CD4-positive, alpha-beta T cell treated with Interleukin-4 for 4 hours (primary cell): ENCODE measurements at places on chromosomes 7 and 10.

DNA sequence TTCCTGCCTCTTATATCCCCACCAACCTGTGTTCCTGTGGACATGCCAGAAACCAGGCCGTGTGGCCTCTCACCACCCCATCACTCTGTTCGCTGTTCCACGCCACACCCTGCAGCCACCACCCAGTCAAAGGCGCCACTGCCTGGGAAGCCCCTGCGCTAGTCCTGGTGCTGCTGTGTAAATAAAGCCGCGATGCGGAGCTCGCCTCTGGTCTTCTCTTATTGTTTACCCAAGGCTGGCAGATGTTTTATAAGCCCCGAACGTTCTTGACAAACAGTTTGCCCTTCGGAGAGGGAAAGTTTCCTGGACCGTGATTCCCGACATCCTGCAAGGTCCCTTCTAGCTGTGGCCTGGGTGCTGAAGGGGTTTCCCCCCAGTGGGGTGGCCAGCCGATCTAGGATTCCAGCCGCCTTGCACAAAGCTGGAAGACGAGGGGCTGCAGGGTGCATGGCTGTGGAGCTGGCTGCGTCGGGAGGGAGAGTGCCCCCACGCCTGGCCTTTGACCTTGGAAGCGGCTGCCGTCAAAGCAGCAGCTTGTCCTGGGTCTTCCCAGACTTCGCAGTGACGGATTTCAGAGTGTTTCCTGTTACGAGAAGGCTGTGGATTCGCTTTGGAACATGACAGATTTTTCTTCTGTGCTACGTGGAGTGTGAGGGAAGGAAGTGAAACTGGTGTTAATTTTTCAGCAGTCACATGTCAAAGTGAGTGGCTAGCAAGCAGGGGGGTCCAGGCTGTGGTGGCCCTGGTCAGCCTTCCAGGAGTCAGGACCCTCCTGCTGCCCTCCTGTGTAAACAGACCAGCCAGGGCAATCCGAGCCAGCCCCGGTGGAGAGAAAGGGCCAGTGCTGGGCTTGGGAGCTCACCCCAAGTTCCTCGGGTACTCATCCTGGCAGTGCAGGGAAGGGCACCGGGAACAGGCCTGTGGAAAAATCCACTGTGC, 61.6 kb downstream of the LHPP start:
- DNase-seq: no peak

- DNase-seq: no peak
Measured at GRCh38 chr10:70776455-70777005, 8.6 kb downstream of the TBATA start.

DNA sequence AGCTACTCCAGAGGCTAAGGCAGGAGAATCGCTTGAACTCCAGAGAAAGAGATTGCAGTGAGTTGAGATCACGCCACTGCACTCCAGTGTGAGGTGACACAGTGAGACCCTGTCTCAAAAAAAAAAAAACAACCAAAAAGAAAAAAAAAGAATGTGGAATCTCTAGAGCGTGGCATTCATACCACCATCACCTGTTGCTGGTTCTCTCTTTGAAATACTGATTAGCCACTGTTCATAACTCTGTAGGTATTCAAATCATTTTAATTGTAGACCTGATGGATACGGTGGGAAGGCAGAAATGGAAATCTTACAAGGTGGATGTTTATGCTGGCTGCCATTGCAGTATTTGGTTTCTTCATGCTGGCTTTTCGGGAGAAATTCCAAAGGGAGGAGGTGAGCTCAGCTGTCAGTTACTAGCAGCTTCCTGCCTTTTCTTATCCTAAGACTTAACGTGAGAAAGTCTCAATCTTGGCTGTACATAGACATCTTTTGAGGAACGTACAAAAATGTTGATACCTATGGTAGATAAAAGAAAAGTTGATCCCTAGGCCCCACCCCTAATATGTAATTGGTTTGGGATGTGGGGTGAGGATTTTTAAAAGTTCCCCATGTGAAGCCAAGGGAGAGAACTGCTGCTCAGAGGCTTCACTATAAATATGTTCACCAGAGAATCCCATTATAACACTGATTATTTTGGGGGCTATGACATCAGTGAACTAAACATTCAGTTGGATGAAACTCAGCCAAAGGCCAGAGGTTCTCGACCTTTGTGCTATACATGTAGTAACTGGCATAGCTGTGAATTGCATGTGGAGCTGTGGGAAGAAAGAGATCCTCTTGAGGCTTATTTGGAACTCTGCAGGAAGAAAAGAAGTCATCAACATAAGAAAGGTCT, 26.9 kb upstream of the MKLN1 start:
- no peak for DNase-seq

DNA sequence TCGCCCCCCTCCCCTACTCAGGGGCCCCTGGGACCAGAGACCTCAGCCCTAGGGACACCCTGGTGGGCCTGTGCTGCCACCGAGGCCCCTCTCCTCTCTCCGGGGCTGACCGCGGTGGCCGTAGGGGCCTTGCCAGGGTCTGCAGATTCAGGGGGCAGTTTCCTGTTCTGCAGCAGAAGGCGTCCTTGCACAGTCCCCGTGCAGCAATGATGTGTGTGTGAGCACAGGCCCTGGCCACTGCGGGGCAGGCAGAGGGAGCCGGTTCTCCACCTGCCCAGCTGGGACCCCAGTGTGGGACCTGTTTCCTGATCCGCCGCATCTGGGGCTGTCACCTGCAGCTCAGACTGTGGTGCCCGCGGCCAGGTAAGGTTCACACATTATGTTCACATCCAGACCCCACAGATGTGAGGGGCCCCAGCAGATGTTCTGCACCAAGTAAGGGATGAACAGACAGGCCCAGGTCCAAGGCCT, 60.7 kb upstream of the DNAJB6 start:
- no peak for DNase-seq

DNA sequence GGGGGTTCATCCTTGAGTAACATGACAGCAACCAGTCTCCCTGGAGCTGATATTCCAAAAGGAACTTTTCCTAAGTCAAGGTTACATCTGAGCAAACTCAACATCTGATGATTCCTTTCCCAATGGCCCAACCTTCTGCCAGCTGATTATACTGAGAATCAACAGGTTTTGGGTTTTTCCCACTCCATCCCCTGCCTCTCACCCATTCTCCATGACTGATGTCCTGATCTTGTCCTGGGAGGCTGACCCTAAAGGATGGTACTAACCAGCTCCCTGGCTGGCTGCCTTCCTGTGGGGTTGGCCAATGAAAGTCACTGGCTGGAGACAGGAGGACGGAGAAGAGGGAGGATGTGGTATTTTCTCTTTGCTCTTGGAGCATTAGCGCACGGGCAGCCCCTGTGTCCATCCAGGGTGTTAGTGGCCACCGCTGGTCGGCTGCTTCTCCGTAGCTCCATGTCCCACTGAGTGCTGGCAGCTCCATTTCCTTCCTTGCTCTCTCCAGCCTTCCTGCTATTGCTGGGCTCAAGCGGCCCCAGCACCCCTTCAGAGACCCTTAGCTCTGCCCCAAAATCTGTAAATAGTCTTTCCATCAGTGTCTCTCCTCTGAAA, 306.2 kb upstream of the PITRM1 start:
- no peak for DNase-seq

GRCh38 chr7:2358968-2359527, 4.4 kb downstream of the EIF3B start:
- no peak for DNase-seq

GRCh38 chr10:112307358-112308124, 24.3 kb downstream of the TECTB start:
- peak; percentile 28 for DNase-seq

GRCh38 chr7:158695726-158696452, 8.7 kb downstream of the NCAPG2 start:
- peak; percentile 69 for DNase-seq

GRCh38 chr7:33743594-33743993, 161.7 kb upstream of the BMPER start:
- no peak for DNase-seq

DNA sequence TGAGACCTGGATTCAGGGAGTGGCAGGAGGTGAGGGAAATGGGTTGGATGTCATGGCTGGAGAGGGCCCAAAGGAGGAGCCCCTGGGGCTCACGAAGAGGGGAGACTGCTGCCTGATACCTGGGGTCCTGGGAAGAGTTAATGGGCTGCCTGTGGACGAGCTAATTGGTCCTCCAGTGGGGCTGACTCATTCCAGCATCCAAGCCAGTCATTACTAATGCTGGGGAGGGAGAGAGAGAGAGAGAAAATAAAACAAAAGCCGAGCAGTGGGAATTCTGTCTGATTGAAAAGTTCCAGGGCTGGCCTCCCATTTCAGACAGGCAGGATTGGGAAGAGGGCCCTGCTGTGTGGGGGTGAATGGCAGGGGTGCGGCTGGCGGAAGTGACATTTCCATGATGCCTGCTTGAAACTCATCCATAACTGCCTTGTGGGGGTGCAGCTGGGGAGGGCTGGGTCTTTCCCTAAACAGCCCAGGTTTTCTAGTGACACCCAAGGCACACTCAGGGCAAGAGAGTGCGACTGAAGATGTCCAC, 297.8 kb downstream of the RPS24 start:
- DNase-seq: no peak

GRCh38 chr7:107967420-107967819, 35.5 kb downstream of the LAMB1 start:
- DNase-seq: no peak

DNA sequence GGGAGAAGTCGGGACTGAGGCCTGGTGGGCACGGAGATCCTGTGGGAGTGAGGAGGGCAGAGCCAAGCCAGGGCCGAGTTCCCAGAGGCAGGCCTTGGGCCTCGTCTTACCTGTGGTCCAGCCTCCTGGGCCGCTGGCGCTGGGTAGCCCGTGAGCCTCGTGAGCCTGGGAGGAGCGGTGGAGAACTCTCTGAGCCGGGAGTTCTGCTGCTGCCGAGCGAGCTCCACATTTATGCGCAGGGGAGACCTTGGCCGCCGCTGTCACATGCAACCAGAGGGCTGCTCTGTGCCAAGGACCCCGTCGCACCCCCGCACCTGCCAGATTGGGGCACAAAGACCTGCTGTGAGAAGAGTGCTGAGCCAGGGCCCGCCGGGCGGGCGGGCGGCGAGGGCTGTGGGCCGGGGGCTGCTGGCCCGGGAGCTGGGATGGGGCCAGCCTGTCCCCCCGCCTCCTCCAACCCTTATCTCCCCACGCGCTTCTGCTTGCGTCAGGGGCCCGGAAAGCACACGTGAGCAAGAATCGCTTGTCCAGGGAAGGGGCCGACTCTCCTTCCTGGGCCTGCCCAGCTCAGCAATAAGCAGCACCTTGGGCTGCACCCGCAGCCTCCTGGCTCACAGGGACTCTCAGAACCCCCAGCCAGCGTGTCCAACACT, 10.2 kb downstream of the VENTX start:
- no peak for DNase-seq

- DNase-seq: no peak
Measured at GRCh38 chr7:68321076-68321639, 1277.1 kb upstream of the AUTS2 start.

- DNase-seq: no peak
Measured at GRCh38 chr10:48459270-48460150, 145.4 kb downstream of the ARHGAP22 start.

- DNase-seq: no peak
Measured at GRCh38 chr7:155899596-155899995, 87.3 kb upstream of the SHH start.

DNA sequence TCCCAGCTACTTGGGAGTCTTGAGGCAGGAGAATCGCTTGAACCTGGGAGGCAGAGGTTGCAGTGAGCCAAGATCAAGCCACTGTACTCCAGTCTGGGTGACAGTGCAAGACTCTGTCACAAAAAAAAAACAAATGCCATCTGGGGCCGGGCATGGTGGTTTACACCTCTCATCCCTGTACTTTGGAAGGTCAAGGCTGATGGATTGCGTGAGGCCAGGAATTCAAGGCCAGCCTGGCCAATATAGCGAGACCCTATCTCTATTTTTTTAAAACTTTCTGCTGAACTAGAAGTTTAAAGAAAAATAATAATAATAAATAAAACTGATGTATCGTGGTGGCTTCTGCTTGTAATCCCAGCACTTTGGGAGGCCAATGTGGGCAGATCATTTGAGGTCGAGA, 15.7 kb upstream of the RNF216 start:
- no peak for DNase-seq

- DNase-seq: no peak
Measured at GRCh38 chr10:104321725-104322415, 16.4 kb downstream of the ITPRIP start.

GRCh38 chr7:107480932-107481331, 11.1 kb downstream of the GPR22 start:
- no peak for DNase-seq

GRCh38 chr10:8137726-8138125, 83.2 kb downstream of the GATA3 start:
- DNase-seq: peak; percentile 22

- no peak for DNase-seq
Measured at GRCh38 chr7:22864855-22865601, 42.4 kb upstream of the TOMM7 start.

DNA sequence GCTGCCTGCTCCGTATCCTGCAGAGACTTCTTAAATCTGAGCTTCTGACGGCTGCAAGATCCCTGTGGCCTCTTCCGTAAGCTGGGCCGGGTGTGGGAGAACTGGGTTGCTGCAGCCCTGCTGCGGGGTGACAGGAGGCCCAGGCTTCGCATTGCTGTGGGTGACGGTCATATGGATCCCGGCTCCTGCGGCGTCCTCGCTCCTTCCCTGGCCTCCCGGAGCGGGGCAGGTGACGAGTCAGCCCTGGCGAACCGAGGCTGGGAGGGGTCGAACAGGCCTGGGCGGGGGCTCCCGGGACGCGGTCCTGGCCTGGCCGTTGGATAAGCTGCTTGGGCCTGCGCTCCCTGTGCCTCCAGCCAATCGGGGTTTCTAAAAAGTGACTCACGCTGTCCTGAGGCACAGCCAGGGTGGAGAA, 7.8 kb upstream of the UBE2D1 start:
- DNase-seq: no peak

- DNase-seq: no peak
Measured at GRCh38 chr7:132059141-132059540, 502.7 kb upstream of the PODXL start.

DNA sequence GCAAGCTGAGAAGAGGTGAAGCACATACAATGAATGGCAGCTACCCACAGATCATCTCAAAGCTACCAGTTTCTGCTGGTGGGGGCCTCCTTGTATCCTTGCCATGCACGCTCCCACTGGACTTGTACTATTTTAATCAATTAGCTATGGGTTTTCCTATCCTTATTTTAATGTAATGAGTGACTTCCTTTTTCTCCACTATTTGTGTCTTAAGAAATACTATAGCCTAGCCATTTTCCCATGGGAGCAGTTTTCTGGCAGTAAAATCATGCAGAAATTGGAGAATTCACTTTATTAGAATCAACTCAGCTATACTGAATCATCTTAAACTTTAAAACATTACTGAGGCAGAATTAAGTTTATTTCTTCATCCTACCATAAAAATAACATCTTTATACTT, 73.5 kb downstream of the CTNNA3 start:
- no peak for DNase-seq

DNA sequence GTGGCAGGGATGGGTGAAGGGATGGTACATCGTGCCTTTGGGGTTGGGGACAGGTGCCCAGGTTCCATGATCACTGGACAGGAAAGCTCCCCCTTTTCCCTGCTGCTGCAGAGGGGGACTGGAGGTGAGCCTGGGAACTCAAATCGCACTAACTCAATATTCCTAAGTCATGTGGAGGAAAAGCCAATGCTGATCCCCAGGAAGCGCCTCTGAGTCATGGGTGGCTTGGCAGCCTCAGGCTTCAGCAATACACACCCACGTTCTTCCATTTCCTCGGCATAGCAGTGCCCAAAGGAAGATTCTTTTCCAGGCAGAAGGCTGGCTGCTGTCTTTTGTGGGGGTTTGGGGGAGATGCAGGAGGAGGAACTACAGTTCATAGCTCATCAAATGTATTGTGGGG, 165.8 kb downstream of the CCDC3 start:
- no peak for DNase-seq

GRCh38 chr7:142133731-142134148, 22.2 kb downstream of the MGAM2 start:
- no peak for DNase-seq
